ENCODE measurements at places on chromosomes 6 and 20.

DNA sequence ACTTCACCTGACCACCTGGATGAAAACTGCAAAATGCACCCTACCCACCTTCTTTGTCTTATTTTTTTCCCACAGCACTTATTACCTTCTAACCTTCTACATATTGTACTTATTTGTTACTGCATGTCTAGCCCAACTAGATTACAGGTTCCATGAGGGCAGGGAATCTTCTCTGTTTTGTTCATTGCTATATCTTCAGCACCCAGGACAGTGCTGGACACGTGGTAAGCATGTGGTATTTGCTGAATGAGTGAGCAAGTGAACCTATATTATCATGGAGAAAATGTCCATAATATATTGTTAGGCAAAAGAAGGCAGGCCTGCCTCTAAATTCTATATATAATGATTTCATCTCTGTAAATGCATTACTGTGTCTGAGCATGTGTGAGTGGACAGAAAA is 107.0 kb downstream of the TRERF1 start:
- no peak for DNase-seq

- DNase-seq: no peak
Observed at GRCh38 chr6:11366183-11366933, 133.9 kb upstream of the NEDD9 start.

DNA sequence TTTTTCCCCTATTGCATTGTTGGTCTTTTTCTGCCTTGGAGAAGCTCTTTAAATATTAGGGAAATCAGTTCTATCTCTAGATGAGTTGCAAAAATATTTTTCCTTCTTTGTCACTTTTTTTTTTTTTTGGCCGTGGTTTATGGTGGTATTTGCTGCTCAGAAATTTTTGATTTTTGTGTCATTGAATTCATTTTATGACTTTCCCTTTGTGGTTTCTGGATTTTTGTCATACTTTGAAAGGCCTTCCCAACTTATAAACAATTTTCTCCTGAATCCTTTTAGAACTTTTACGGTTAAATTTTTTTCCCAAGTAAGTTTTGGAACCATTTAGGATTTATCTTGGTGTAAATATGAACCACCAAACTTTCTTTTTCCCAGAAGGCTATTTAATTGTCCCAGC is 145.6 kb downstream of the GJA10 start:
- DNase-seq: no peak

GRCh38 chr6:21648475-21649050 is 55.0 kb downstream of the SOX4 start:
- DNase-seq: no peak

DNA sequence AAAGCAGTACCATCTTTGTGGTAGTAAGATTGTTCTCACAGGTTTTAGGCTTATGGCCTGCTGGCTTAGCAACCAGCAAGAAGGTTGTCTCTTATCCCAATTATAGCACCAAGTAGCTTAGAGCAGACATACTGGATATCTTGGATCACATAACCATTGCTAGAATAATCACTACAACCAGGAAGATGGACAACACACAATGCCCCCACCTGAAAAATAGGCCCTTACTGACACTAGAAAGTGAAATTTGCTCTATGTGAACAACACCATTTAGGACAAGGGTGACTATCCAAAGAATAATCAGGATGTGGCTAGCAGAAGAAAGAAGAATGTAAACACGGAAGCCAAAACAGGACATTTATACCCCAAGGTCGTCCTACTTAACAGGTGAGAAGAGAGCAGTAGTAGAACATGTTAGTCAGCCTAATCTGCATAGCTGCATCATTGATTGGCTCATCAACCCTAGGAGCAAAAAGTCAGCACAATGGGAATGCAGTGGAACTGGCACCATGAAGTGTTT is 172.7 kb upstream of the MARCKS start:
- no peak for DNase-seq

DNA sequence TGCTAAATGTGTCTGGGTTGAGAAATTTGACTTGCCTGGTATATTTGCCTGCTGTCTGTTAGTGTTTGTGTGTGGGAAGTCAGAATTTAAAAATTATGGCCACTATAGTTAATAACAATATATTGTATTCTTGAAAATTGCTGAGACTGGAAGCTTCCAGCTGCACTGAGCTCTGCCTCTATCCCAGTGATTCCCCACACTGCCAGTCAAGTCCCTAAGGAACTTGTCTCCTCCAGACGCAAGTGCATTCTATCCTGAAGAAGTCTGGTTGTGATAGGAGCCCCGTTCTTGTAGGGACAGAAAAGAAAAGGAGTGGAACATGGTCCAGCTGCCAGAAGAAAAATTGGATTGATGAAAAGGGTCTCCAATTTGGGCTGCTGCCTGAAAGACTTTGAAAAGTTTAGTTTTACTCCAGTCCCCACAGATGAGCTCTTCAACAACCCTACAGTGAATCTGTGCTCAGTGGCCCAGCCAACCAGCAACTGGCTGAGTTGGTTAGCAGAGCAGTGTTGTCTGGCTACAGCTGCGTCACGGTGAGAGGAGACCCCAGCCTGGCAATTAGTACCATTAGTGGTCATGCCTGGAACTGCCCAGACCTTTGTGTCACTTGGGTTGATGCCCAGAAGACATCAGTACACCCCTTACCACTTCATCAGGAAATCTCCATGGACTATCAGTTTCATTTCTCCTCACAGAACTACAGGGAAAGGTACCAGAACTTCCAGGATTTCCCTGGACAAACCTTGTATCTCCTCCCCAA is 183.1 kb upstream of the MCHR2 start:
- no peak for DNase-seq

GRCh38 chr20:16501301-16501700 is 71.9 kb downstream of the KIF16B start:
- no peak for DNase-seq

GRCh38 chr20:37516811-37517750 is 4.0 kb upstream of the NNAT start:
- no peak for DNase-seq

- DNase-seq: no peak
Observed at GRCh38 chr6:136887953-136888352, 34.1 kb upstream of the SLC35D3 start.
